ENCODE measurements at places on chromosomes 16 and 17.

- no peak for ATAC-seq
These were observed 520.3 kb upstream of the CDH5 start for GRCh38 chr16:65846210-65846602.

DNA sequence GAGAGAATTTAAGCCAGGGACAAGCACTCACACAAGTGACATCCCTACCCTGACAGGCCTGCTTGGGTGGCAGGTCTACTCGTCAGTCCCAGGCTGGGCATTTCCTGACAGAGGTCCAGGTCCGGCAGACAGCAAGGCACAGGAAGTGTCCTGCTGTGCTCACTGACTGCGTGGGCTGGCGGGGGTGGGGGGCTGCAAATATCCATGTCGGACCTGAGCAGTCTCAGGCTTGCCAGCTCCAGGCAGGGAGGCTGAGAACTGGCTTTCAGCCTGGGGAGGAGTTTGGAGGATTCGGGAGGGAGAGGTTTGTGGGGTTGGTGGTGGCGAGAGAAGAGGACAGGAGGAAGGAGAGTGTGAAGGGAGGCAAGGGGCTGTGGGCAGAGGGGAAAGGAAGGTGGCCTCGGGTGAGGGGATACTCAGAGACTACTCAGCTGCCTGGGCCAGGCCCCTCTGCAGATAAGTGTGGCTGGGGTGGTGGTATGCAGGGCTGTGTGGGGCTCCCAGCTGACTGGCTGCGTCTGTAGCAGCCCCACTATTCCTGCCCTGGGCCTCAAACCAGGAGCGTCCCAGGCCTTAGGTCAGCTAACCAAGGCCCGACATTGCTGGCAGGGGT is 7.8 kb downstream of the HIC1 start:
- ATAC-seq: no peak

DNA sequence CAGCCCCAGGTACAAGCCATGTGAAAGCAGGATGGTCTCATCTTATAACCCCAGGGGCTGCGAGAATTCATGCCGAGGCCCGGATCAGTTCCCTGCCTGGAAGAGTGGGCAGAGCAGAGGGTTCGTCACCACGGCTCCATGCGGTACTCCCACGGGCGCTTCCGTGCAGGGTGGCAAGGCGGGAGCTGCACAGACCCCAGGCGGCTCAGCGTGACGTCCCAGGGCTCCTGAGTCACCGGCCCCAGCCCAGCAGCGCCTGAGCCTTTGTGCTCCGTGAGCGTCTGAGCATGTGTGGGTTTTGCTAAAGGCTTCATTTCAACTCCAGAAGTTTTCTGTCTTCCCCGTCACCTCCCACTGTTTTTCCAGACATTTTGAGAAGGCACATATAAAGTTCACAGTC is 71.2 kb upstream of the CHMP6 start:
- no peak for ATAC-seq

- no peak for ATAC-seq
These were observed 14.8 kb upstream of the TRAP1 start for GRCh38 chr16:3732171-3732570.

- no peak for ATAC-seq
These were observed 156.1 kb downstream of the SALL1 start for GRCh38 chr16:50994995-50995394.

GRCh38 chr17:51355441-51356410 is 95.4 kb downstream of the UTP18 start:
- ATAC-seq: no peak

DNA sequence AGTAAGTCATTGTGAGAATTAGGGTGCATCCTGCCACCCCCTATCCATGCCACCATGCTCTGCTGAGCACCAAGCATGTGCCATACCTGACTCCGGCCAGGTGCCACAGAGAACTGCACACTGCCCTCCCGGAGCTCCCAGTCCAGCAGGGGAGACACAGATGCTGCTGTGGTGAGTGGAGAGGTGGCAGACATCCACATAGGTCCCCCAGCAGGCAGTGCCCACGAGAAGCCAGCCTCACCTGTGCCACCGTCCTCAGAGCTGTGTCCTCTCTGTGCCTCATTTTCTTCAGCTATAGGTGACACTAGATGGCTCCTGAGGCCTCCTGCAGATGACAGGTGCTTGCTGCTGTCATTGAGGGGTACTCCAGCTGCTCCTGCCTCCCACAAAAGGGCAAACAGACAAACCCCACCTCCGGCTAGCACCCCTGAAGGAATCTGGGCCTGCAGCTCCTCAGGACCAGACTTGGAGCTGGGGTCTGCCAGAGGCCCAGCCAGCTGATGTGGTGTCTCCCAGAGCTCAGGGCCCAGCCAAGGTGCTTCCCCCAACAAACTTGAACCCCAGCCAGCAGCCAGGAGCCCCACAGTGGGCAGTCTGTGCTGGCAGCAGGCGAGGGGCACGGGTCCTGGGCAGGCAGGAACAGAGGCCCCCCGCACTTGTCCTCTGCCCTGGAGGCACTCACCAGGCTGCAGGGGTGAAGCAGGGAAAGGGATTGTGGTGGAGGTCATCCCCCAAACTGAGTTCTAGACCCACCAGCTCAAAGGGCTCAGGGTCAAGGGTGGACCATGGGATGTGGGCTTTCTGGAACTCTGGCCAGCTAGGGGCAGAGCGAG is 17.1 kb downstream of the FOXJ1 start:
- no peak for ATAC-seq

DNA sequence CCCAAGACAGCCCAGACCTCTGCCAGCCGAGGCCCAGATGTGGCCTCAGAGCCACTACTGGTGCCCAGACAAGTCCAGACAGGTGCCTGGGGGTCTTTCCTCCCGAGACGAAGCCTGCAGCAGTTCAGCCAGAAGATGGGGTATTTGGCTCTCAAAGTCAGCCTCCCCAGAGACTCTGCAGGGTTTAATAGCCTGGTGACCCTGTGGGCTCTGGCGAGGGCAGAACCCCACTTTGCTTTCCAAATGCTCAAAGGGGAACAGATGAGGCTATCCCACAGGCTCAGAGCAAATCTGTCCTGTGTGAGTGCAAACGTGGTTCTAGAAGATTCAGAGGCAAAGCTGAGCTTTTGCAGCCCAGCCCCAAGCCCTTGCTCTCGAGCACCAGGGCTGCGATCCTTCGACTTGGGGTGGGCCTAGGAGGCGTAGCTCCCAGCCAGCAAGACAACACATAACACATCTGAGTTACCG is 236.0 kb downstream of the MRTFB start:
- ATAC-seq: no peak

DNA sequence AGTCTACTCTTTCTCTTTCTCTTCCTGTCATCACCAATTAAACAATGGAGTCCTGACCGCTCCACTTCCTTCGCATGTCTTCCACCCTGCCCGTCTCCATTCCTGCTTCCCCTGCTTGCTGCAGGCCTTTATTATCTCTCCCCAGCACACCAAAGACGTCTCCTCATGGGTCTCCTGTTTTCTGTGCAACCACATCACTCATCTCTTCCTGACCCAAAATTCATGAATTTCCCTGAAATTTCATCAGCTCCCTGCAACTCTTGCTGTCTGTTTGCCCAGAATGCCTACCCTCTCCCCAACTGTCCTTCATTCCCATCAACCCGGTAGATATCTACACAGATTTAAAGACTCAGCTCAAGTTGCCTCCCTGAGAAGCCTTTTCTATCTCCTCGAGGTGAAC is 76.7 kb upstream of the ALOX12 start:
- ATAC-seq: no peak

DNA sequence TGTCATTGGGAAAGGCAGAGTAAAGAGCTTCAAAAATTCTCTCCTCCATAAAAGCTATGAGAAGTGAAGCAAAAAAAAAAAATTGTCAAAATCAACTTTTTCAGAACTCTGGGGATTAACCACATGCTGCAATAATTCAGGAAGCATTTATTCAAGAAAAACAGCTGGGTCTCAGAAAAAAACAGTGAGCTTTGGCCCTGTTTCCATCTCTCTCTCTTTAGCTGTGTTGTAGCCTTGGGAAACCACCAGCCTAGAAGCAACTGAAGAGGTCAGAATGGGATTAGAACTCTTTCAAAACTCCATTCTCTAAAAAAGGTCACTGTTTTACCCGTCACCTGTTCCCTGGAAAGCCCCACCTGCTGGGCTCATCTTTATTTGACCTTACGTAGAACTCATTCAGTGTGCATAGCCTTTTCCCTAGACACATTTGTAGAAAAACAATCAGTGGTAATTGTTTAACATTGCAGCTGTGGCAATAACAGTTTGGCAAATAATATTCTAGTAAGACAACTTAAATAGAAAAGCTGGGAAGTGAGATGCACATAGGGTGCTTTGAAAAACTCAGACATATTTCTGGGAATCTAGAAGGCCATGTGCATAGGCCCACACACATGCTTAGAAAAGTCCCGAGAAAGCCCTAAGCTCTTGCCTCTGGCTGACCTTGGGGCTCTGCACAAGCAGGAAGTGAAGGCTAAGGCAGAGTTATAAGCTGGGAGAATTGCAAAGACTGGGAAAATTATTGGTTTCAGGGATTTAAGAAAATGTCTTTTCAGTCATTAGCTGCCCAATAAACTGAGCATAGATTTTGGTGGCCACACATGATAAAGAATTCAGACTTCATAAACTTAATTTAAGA is 18.0 kb downstream of the SLC5A11 start:
- no peak for ATAC-seq

DNA sequence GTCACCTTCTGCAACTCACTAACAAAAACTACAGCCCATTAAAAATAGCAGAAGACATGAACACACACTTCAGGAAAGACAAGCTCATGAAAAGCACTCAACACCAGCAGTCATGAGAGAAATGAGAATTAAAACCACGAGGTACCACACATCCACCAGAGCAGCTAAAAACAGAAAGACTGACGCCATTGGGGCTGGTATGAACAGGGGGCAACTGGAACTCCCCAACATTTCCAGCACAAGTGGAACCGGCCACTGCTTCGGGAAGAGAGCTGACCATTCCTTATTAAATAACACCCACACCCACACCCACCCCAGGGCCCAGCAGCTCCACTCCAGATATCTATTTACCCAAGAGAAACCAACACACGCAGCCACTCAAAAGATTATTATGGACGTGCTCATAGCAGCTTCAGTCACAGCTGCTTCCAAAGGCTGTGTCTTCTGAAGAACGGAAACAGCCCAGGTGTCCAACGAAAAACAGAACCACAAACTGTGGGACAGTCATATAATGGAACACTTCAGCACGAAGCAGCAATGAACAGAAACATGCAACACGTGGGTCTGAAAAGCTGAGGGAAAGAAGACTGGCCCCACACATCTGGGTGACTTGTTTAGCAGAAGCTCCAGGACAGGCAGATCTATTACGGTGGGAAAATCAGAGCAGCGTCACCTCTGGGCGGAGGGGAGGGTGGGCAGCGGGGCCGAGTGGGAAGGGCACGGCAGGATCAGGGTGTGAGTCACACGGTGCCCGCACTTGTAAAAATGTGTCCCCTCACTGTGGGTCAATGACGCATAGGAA is 41.1 kb downstream of the KLHDC4 start:
- ATAC-seq: no peak

DNA sequence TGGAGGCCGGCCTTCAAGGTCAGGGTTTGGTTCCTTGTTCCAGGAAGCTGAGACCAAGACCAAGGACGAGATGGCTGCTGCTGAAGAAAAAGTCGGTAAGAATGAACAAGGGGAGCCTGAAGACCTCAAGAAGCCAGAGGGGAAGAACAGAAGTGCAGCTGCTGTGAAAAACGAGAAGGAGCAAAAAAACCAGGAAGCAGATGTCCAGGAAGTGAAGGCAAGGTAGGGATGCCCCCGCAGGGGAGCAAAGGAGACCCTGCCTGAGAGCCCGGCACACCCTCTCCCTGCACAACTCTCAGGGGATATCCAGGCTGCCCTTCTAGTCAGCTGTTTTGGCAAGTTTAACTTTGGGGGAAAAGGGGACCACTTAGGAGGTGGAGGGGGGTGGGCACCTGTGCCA is 29.0 kb downstream of the RNF213 start:
- ATAC-seq: no peak

DNA sequence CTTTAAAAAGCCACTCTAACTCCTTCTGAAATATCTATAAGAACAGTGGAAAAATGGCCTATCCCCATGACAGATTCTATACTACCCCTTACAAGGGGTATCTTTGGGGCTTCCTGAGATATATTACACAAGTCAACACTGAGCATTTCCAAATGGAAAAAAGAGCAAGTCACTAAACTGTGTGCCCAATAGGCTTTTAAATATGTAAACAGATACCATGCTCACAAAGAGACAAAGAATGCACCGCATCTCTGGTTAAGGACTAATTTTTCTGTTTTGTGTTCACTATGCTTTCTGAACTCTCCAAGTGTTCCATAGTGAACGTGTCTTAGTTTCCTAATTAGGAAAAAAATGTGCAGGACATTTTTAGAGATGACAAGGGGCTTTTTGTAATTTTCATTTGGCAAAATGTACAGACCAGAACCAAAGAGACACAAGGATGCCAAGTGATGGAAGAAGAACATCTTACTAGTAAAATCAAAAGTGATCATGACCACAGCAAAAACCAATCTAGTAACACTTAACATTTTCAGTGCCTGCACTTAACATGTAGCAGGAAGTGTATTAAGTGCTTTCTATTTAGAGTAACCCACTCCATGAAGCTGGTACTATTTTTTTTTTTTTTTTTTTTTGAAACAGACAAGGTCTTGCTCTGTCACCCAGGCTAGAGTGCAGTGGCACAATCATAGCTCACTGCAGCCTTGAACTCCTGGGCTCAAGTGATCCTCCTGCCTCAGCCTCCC is 21.5 kb downstream of the MYH11 start:
- ATAC-seq: no peak

DNA sequence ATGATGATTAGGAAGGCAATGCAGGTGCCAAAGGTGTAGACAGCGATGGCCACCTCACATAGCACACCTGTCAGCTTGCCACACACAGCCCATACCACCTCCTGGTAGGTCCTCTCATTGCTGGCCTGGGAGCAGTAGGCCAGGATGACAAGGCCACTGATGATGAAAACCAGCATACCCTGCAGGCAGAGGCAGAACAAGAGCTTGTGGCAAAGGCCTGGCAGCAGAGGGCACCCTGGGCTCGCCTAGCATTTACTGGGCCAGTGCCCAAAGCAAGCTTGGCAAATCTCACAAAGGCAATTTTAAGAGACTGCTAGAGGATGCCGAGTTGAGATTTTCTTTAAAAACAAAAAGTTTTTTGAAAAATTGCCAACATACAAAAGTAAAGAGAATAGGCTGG is 5.9 kb downstream of the SLC38A7 start:
- ATAC-seq: peak; percentile 76

- no peak for ATAC-seq
These were observed 2.0 kb downstream of the NT5C start for GRCh38 chr17:75129576-75129975.

GRCh38 chr16:19346335-19346922 is 60.9 kb downstream of the CLEC19A start:
- no peak for ATAC-seq

- ATAC-seq: no peak
These were observed 6.9 kb upstream of the STH start for GRCh38 chr17:45992175-45992574.

Measured in esophagus mucosa (tissue), 1 donor.